Activated naive CD4-positive, alpha-beta T cell treated with anti-CD3 and anti-CD28 coated beads, Interleukin-2, amount 50 U/mL, for 72 hours (primary cell): ENCODE measurements at places on chromosomes 1 and 21. TPM values are rescaled to one million over a fixed set of nuclear protein-coding genes. Genes with fewer than 3 reads are reported as not detected.

Gene MYOC
- total RNA-seq: not detected

Gene PGLYRP4
- total RNA-seq: not detected

Gene RABIF
- total RNA-seq: 8.8 TPM

Gene CPT2
- total RNA-seq: 11.3 TPM

Gene G0S2
- 40.7 TPM for total RNA-seq

Gene DNAJC28
- 0.91 TPM for total RNA-seq

Gene TIPRL
- total RNA-seq: 82.2 TPM

Gene ZNF124
- 13.2 TPM for total RNA-seq

Gene HMGCS2
- total RNA-seq: not detected

Gene RGS13
- not detected for total RNA-seq

Gene HFM1
- not detected for total RNA-seq

Gene PGBD5
- not detected for total RNA-seq

Gene PDPN
- total RNA-seq: not detected

Gene POLR3C
- 26.2 TPM for total RNA-seq

Gene UBE2U
- total RNA-seq: not detected

Gene KCNE2
- 0.31 TPM for total RNA-seq

Gene OR2L3
- not detected for total RNA-seq

Gene TSTD1
- total RNA-seq: 59.3 TPM

Gene ABL2
- total RNA-seq: 9.2 TPM

Gene ABCG1
- total RNA-seq: 24.4 TPM

Gene TBX15
- total RNA-seq: not detected

Gene FCRL1
- total RNA-seq: not detected

Gene CNKSR1
- 2.0 TPM for total RNA-seq

Gene KRTAP10-2
- total RNA-seq: not detected

Gene UTS2
- not detected for total RNA-seq

Gene HNRNPCL2
- not detected for total RNA-seq

Gene GCLM
- 16.9 TPM for total RNA-seq

Gene IVL
- not detected for total RNA-seq

Gene PTPRU
- not detected for total RNA-seq

Gene SMG5
- 115 TPM for total RNA-seq

Gene MXRA8
- total RNA-seq: not detected

Gene OPTC
- total RNA-seq: not detected

Gene SH3D21
- 4.4 TPM for total RNA-seq

Gene ELF3
- total RNA-seq: 0.37 TPM

Gene KIF2C
- total RNA-seq: 228 TPM

Gene CHIA
- total RNA-seq: 0.25 TPM

Gene EIF3I
- 295 TPM for total RNA-seq

Gene EXTL1
- total RNA-seq: not detected

Gene VAV3
- 1.8 TPM for total RNA-seq

Gene CD34
- 0.16 TPM for total RNA-seq

Gene TATDN3
- 12.9 TPM for total RNA-seq

Gene ARTN
- not detected for total RNA-seq

Gene PTGFR
- total RNA-seq: not detected

Gene C1orf87
- not detected for total RNA-seq

Gene HES2
- total RNA-seq: 0.35 TPM

Gene ATXN7L2
- total RNA-seq: 21.9 TPM

Gene IGSF5
- not detected for total RNA-seq

Gene FAM110D
- not detected for total RNA-seq

Gene EPHA8
- total RNA-seq: not detected

Gene YBEY
- total RNA-seq: 9.1 TPM

Gene LORICRIN
- not detected for total RNA-seq

Gene GJA5
- not detected for total RNA-seq

Gene FAM78B
- not detected for total RNA-seq
